ENCODE measurements at places on chromosomes 2 and 18.

GRCh38 chr2:193843675-193844074, 1648.9 kb upstream of the TMEFF2 start:
- no peak for DNase-seq

- DNase-seq, result no peak
Observed at GRCh38 chr2:79511320-79511951, 1.4 kb upstream of the CTNNA2 start.

DNA sequence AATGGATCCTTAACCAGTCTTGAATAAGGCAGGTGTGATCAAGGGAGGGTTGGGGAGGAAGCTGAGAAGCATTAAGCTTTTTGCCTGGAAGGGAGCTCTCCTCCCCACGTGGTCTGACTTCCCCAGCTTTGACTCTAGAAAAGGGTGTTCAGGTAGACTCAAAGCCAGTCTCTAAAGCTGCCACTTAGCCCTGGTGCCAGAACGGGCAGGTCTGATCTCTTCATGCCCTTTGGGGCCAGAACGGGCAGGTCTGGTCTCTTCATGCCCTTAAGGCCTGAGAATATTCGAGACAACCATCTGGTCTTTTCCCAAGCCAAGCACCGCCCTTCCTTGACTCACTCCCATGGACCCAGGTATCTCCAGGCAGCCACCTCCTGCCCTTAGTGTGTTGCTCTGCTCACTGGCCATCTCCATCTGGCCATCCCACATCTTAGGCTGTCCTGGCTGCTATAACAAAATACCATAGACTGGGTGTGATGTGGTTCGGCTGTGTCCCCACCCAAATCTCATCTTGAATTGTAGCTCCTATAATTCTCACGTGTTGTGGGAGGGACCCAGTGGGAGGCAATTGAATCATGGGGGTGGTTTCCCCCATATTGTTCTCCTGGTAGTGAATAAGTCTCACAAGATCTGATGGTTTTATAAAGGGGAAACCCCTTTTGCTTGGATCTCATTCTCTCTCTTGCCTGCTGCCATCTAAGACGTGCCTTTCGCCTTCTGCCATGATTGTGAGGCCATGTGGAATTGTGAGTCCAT, 59.4 kb downstream of the SNORC start:
- DNase-seq, result no peak

DNA sequence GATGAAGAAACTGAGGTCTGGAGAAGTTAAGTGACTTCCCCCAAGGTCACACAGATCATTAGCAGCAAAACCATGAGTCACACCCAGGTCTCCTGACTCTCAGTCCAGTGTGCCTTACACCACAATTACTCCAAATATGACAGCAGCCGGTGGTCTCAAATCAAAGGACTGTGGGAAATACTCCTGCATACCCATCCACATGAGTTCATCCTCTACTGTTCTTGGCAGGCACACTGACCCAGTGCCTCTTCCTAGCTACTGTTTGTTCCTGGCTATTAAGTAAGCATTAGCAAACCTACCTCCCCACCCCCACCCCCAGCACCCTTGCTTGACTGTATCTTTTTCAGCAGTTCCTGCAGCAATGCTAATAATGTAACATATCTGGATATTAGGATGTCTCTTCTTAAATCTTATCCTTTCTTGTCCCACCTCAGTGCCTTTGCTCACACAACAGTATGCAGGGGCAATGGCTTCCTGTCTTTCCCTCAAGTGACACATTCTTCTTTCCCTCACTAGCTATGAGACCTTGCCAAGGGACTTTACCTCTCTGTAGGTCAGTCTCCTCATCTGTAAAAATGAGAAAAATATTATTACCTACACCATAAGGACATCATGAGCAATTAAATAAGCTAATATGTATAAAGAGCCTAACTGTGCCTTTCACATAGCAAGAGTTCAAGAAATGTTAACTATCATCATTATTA, 46.2 kb downstream of the FAM98A start:
- DNase-seq, result no peak

DNA sequence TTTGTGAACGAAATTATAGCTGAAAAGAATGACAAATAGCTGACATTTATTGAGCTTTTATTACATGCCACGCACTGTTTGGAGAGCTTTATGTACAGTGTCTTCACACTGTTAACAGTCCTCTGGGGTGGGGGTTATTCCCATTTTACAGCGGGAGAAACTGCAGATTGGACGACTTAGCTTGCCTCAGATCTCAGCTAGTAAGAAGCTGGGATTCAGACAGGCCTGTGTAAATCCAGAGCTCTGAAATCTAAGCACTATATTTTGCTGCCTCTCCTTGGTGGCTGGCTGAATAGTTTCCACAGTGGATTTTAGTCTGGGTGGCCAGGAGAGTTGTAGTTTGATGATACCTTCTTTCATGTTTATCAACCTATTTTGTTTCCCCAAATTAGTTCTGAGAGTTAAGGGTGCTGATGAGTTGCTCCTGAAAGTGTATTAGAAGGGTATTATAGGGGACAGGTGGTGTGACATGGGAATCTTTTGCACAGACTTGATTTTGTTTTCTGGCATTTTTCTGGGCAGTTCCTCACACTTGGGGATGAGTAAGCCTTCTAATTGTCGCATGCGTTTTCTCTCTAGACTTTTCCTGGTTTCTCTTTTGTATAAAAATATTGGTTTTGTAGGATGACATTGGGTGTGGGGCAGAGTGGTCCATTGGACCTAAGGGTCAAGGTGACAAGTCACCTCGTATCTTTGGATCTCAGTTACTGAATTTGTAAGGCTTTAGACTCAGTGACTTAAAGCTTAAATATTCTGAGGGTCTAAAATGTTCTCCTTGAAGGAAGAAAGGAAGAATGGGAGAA, 1.5 kb downstream of the ACSL3 start:
- no peak for DNase-seq

GRCh38 chr2:146287281-146287680, 1557.5 kb upstream of the ACVR2A start:
- no peak for DNase-seq

- no peak for DNase-seq
Observed at GRCh38 chr2:236745420-236746210, 176.0 kb downstream of the ACKR3 start.

GRCh38 chr18:46387441-46388131, 269.4 kb downstream of the LOXHD1 start:
- no peak for DNase-seq

DNA sequence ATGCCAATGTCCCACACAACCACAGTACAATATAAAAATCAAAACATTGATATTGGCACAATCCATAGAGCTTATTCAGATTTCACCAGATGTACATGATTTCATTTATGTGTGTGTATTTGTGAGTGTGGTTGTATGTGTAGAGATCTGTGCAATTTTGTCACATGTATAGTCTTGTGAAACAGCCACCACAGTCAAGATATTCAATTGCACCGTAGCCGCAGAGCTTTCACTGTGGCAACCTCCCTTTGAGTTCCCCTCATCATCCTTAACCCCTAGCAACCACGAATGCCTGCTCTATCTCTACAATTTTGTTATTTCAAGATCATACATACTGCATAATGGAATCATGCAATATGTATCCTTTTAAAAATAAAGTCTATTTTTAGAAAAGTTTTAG, 391.3 kb downstream of the SETBP1 start:
- DNase-seq, result no peak

GRCh38 chr2:203824603-203825002, 43.0 kb upstream of the CTLA4 start:
- no peak for DNase-seq

GRCh38 chr2:74131901-74132300, 15.8 kb downstream of the BOLA3 start:
- no peak for DNase-seq

- DNase-seq, result peak; percentile 66
Observed at GRCh38 chr2:54422072-54422581, 34.0 kb upstream of the SPTBN1 start.

DNA sequence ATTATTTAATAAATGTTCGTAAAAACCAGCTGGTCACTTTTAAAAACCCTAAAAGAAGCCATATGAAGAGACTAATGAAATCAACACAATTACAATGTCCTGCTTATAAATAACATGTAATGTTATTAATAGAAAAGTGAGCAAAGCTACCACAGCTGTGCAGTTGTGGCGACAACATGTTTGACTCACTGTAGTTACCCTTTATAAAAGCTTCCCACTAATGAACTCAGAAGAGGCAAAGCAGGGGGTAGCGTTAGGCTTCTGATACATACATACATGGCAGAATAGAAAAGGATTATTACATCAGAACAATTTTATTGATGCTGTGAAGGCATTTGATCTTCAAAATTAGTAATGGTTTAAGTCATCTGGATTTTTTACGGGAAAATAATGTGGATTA, 219.7 kb downstream of the SLC4A10 start:
- no peak for DNase-seq

DNA sequence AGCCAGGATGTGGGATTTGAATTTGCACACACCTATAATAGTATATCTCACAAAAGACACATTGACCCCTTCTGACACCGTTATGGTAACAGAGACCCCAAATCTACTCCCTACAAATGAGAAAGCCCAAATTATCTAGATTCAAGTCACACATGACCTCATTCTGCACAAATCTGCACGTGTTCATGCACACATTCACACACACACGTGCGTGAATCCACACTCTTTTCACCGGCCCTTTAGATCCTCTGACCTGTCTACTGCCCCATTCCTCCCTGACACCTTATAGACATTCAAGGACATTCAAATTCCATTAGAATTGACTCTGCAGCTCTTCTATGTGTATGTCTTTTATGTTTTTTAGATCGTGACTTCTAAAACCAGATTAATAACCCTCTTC, 627.8 kb upstream of the ID2 start:
- no peak for DNase-seq

GRCh38 chr18:63099091-63099840, 220.3 kb downstream of the BCL2 start:
- no peak for DNase-seq

- DNase-seq, result no peak
Observed at GRCh38 chr2:146818122-146818521, 1026.7 kb upstream of the ACVR2A start.

DNA sequence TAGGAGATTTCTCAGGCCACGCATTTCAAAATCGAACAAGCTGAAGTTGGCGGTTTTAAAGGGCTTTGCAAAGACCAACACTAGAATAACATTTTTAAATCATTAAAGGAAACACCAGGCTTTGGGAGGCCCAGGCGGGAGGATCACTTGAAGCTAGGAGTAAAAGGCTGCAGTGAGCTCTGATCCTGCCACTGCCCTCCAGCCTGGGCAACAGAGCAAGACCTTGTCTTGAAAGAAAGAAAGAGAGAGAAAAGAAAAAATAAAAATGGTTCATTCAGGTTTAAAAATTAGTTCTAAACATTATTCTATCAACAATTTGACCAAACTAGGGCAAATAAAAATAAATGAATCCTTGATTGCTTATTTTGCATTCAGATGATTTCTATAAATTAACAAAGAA, 789 bp upstream of the CHST9 start:
- DNase-seq, result no peak

DNA sequence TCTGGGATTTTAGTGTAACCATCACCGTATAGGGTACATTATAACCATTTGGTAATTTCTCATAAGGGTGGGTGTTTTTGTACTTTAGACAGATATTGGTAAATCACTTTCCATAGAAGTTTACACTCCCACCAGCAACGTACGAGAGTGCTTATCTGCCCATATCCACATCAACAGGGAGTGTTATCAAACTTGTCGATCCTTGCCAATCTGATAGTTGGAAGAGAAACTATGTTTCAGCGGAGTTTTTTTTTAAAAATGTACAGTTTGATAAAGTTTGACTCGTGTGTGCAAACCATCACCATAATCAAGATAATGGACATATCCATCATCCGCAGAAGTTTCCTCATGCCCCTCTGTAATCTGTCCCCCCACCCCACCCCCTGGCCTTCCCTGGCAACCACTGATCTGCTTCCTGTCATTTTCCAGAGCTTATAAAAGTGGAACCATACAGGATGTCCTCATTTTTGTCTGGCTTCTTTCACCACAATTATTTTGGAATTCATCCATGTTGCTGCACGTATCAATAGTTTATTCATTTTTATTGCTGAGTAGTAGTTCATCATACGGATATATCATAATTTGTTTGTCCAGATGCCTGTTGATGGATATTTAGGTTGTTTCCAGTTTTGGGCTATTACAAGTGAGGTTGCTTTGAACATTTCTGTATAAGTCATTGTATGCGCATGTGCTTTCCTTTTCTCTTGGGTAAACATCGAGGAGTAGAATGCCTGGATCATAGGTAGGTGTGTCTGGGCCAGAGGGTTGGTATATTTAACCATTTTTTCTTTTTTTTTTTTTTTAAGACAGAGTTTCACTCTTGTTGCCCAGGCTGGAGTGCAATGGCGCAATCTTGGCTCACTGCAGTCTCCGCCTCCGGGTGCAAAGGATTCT, 18.6 kb downstream of the GLI2 start:
- DNase-seq, result no peak

GRCh38 chr2:193549661-193550060, 1354.9 kb upstream of the TMEFF2 start:
- no peak for DNase-seq

DNA sequence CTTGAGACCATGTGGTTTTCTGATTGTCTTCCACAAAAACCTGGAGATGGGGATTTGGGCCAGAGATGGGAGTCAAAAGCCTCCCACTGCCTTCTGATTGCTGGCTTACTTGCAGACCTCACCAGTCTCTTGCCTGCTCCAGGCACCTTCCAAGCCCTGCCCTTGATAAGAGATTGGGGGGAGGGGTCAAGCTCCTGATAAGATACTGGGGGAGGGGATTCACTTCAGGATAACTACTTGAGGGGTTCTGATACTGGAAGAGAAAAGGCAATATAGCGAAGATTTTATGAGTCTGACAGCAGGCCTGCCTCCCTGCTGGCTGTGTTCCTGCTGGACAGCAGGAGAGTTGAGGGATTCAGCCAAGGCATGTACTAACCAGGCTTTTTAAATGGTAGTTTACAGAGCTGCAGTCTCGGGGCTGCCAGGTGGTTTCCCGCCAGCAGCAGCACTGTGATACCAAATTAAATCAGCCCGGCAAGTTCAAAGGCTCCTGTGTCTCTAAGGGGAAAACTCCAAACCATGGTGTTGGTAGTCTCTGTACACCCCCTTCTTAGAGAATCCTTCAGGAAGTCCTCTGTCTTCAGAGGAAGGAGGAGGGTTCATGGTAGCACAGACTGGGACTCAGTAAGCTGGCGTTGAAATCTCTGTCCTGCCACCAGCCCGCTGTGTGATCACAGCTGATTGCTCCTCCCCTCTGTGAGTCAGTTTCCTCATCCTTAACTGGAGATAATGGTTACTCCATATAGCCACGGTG, 58.3 kb downstream of the FBXO36 start:
- DNase-seq, result no peak

DNA sequence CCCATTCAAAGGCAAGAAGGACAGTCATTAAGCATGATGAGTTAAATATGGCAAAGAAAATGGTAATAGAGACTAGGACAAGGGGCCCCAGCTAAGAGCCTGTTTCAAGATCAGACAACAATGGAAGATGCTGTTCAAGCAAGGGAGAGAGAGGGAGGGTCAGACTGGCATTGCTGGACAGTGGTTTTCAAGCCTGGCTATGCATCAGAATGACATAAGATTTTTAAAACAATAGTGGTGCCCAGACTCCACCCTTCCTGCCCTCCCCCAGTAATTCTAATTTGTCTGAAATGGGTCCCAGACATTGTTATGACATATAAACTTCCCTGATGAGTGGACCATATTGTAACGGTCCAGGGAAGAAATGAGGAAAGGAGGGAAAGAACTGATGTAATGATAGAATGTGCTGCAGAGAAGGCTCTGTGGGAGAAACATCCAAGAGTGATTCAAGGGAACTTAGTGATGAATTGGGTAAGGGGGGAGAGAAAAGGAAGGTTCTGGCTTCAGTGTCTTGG, 112.9 kb upstream of the TRIB2 start:
- no peak for DNase-seq

GRCh38 chr2:199470361-199470671, 12.6 kb upstream of the SATB2 start:
- DNase-seq, result no peak

- DNase-seq, result no peak
Observed at GRCh38 chr2:190583507-190584337, 49.2 kb upstream of the NEMP2 start.

Measured in CD4-positive, alpha-beta T cell treated with Interleukin-4 for 1 hour (primary cell).